Activated gamma-delta T cell treated with Interleukin-2 at 50 U/mL for 16 hours (primary cell): ENCODE measurements at places on chromosomes 12 and 14.
A peak's percentile ranks its signal among the peaks of the same experiment; 100 is the strongest.

DNA sequence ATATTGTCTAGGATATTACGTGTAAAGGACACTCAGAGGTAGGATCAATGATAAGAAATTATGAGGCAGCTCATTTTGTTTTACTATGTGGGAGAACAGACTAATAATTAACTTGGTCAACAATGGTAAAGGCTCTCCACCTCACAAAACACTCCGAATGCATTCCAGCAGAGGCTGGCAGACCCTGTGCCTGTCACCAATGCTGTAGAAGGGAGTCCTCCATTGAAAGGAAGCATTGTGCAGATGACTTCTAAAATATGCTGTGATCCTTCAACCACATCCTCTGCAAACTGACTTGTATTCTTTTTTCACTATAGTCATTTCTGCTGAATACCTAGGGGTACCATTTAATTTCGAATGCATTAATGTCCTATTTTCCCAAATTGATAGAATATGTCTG lies 119.6 kb upstream of the EEA1 start:
- DNase-seq = no peak

GRCh38 chr12:67540920-67541624 lies 107.5 kb upstream of the DYRK2 start:
- DNase-seq = no peak

DNA sequence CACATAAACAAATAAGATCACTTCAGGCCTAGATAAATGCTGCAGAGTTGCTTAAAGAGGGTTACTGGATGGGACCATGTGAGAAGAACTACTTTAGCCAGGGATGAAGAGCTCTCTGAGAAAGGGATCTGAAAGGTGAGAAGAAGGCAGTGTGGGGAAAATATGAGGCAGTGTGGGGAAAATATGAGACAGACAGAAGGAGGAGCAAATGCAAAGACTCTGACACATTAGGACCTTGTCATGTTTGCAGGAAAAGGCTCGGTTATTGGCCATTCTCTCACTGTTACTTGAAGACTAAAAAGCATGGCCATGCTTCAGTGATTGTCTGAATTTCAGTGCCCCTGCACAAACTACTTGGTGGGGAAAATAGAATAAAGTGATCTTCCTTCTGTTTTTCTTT lies 22.7 kb upstream of the TRIM9 start:
- DNase-seq = no peak

DNA sequence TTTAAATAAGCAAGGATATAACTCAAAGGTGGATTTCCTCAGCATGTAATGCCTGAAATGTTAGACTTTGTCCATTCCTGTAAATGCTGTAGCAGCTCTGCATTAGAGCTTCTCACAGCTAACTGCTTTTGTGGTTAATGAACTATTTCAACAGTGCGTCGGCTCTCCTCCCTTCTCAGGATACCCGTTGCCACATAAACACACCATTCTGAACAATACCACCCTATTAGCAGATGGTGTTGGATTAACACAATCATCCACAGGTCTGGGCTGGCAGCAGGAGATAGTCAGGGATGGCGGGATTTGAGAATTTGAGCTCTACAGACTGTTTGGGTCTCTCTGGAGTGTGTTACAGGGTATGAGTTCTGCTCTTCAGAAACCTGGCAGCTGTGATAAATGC lies 33.5 kb upstream of the C12orf42 start:
- DNase-seq = no peak

DNA sequence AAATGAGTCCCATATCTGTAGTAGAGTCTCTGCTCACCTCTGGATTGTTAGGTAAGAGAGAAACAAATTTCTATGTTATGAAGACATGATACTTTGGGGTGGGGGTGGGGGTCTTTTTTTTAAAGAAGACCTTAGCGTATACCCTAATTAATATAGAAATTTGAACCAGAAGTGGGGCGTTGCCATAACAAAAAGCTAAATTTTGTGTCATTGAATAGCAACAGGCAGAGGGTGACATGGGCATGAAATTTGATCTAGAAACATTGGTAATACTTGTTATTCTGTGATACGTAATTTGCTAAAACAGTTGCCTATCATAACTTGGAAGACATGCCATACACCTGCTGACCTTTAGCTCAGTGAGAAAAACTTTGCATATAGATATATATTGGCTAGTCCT lies 92.3 kb upstream of the SLC38A2 start:
- no peak for DNase-seq

DNA sequence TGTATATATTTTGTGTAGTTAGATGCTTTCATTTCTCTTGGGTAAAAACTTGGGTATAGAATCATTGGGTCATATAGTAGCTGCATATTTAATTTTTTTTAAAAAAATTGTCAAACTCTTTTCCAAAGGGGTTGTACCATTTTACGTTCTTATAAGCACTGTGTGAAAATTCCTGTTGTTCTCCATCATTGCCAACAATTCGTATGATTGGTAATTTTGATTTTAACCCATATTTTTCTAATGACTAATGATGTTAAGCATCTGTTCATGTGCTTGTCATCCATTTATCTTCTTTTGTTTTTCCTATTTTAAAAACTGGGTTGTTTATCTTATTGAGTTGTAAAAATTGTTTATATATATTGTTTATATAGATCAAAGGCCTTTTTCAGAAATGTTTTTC lies 77.4 kb downstream of the OTOGL start:
- DNase-seq = no peak

DNA sequence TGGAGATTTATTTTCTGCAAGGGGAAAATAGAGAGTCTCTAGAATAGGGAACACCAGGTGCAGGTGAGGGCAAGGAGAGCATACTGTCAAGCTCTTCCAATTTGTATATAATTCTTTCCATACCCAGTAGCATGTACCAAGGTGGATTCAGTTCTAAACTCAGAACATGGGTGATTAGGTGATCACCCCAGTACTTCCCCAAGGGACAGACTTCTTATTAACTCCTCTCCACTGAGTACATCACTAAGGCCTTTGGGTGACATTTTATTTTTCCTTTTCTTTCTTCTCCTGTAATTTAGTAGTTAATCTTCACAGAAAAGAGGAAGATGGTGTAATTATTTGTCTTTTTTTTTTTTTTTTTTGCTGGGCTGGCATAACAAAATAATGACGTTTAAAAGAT lies 54.2 kb downstream of the DIP2B start:
- no peak for DNase-seq

DNA sequence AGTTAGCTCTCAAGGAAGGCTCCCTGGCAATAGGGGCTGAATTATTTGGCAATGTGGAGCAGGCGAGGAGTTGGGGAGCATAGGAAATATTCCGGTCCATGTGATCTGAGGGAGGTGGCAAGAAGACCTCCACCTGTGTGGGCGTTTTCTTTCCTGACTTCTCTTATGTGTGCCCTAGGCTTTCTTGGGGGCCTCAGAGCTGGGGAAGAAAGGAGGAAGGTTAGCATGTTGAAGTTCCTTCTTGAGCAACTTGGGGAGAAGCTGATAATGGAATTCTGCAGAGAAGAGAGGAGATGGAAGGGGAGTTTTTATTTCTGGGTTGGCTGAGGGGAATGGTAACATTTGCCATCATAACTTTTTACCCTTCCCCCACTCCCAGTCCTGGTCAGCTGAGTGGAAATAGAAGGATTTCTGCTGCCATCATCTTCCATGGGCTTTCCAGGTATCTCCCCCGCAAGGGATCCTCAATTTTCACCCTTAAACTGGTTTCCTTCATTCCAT lies 1.2 kb downstream of the DTX3 start:
- no peak for DNase-seq

DNA sequence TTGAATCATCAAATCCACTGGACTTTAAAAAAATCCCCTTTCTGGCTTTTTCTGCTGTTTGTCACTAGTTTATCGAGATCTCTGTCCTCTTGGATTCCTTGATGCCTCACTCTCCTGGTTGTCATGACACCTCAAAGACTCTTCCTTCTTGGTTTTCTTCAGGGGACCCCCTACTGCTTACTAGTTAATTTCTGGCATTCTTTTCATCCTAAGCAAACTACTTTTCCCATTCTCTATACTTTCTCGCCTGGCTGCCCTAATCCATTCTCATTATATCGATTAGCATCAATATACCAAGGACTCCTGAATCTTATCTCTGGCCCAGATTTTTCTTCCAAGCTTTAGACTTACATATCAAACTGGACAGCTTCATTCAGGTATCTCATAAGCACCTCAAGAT lies 98.6 kb downstream of the NEDD1 start:
- no peak for DNase-seq

- no peak for DNase-seq
These were observed 61.6 kb downstream of the SPPL3 start for GRCh38 chr12:120842595-120842994.

GRCh38 chr12:70966046-70966445 lies 45.5 kb upstream of the PTPRR start:
- no peak for DNase-seq

- peak; percentile 7 for DNase-seq
These were observed 73.8 kb downstream of the KIAA0586 start for GRCh38 chr14:58501214-58501816.

- DNase-seq = no peak
These were observed 31.8 kb downstream of the PPM1H start for GRCh38 chr12:62903151-62903550.

DNA sequence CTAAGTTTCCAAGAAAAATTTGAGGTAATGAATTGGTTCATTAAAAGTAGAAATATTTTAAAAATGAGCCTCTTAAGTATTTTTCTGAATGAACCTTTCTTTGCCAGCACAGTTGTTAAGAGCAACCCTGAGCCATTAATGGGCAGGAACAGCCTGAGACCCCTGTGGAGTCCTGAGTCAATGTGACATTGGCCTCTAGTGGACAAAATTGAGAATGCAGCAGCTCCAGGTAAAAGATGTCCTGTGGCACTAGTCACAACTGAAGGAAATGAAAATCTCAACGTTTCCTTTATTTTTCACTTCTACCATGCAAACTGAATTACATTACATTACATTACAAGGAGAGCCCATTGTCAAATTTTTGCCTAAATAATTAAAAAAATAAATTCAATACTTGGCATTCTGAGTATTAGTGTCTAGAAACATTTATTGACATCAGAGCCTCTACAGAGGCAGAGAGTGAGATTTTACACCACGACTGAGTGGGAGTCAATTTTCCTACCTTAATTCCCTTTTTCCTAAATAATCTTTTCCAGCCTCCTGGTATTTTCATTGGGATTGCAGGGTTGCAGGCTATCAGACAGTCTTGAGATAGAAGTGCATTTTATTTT lies 135.7 kb downstream of the PPM1H start:
- DNase-seq = peak; percentile 54
